Stimulated activated CD4-positive, alpha-beta T cell treated with anti-CD3 and anti-CD28 coated beads, Interleukin-1b, Interleukin-23, amount 100 ng/mL, for 1 hour (primary cell): ENCODE measurements at places on chromosomes 1 and 21.

- no peak for DNase-seq
These were observed 352.0 kb downstream of the HHIPL2 start for GRCh38 chr1:222195857-222196256.

GRCh38 chr1:227805606-227806197 lies 9.8 kb upstream of the PRSS38 start:
- DNase-seq = no peak

DNA sequence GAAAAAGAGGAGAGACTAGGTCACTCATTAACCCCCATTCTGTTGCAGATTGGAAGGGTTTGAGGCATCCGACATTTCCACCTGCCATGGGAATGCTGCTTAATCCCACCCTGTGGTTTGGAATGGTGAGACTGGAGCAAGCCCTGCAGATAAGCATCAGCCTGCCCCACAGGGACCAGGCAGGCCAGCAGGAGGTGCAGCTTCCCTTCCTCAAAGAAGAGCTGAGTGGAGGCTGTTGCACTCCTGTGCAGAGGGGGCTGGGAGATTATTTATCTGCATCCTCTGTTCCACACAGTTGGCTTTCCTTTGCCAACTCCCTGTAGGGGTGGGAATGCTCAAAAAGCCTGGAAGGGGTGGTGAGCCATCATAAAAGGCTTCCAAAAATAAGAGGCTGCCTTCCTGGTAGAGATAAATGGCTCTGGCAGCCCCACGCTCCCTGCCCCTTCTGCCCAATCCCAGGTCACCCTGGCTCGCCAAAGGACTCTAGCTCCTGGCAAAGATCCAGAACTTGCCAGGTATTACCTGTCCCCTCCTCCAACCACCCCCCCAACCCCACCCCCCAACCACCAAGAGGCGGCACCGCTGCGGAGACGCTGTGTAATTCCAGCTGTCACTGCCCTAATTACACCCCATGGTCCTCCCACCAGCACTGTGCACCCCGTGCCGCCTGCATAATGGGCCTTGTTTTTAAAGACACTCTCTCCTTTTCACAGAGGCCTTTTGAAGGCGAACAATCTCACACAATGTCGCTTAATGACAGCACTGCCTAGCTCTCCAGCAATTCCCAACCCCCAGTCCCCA lies 83.0 kb upstream of the ZC3H12A start:
- no peak for DNase-seq

DNA sequence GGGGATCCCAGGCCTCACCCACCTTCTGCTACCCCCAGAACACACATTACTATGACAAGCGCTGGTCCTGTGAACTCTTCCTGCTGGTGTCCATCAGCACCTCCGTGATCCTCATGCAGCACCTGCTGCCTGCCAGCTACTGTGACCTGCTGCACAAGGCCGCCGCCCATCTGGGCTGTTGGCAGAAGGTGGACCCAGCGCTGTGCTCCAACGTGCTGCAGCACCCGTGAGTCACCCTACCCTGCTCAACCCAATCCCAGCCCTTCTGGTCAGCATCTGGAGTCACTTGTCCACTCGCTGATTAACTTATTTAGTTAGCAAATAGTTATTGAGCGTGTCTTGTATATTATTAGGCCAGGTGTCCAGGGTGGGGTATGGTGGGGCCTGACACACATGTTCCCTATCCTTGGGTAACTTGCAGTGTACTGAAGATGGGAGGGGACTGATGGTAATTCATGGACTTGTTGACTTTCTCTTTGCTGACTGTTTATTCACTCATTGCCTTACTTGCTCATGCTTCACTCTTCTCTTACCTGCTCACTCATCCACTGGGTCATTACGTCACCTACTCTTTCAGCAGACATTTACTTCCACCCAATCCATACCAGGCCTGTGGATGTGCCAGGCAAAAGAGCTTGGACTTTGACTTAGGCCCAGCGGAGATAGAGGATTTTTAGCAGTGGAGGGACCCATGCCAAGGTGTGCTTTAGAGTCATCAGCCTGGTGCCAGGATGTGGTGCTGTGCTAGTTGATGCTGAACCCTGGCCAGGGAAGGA lies 12.9 kb upstream of the KPNA6 start:
- no peak for DNase-seq

- no peak for DNase-seq
These were observed 6.5 kb downstream of the RPS6KA1 start for GRCh38 chr1:26536081-26536480.

DNA sequence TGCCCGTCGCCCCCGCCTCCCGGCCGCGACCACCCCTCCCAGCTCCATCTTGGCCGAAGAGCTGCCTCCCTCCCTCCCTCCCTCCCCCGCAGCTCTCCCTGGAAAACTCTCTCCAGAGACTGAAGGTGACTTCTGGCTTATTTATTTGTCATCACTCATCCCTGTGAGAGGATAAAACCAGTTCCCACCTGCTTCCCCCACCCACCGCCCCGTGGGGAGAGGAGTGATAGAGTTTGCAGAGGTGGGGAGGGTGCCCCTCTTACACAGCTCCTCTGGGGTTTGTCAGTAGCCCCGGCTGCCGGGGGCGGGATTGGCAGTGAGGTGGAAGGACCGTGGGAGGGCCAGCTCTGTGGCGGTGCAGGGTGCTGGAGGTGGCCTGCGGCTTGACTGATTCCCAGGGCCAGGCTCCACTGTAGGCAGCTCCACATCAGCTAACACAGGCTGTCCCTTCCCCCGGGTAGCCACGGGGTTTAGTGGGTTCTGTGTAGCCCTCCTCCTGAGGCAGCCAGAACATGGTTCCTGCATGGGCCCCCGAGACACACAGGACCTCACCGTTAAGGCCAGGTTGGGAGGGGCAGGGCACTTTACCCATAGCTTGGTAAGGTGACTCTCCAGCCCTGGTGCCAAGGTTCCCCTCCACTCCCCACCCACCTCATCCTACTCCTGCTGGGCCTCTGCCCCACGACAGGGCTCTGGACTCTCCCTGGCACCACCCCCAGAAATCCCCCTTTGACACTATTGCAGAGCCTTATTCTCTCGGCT lies 62.2 kb downstream of the ELK4 start:
- no peak for DNase-seq

GRCh38 chr1:29831500-29832117 lies 595.3 kb downstream of the PTPRU start:
- DNase-seq = no peak

DNA sequence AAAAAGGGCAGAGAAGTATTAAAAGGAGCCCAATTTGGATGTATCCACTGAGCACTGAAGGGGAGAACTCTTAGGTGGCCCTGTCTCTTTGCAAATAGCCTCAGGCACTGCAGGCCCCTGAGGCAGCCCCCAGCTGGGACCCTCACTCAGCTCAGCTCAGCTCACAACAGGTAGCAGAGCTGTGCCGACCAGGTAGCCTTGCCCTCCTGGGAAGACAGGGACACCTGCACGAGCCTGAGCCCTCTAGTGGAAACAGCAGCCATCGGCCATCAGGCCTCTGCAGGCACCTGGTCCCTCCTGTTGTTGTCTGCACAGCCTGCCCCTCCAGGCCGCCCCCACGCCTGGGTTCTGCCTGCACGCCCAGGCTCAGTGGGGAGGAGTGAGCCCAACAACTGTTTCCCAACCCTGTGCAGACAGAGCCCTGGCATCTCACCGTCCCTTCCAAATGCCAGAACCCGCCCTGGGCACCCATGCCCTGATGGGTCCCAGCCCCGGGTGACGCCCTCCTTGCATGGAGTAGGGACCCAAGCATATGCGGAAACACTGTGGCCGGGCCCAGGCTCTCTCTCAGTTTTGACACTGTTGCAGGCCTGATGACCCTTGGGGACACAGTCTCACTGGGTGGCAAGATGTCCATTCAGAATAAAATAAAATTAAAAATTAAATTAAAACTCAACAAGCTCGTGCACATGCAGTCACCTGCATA lies 60.0 kb upstream of the AJAP1 start:
- no peak for DNase-seq

DNA sequence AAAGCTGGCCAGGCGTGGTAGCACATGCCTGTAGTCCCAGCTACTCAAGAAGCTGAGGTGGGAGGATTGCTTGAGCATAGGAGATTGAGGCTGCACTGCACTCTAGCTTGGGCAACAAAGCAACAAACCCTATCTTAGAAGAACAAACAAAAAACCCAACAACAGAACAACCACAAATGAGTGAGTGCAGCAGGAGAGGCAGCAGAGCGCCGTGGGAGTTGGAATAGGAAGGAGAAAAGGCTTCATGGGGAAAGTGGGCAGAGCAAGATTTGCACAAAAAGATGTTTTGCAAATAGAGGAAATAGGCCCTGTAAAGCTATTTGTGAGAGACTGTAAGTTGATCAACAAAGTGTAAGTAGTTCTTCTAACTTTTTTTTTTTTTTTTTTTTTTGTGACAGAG lies 19.6 kb downstream of the SMAP2 start:
- no peak for DNase-seq

GRCh38 chr1:24315391-24315790 lies 3.8 kb upstream of the GRHL3 start:
- DNase-seq = no peak

- DNase-seq = no peak
These were observed 49.3 kb downstream of the SCP2 start for GRCh38 chr1:52976183-52977035.

DNA sequence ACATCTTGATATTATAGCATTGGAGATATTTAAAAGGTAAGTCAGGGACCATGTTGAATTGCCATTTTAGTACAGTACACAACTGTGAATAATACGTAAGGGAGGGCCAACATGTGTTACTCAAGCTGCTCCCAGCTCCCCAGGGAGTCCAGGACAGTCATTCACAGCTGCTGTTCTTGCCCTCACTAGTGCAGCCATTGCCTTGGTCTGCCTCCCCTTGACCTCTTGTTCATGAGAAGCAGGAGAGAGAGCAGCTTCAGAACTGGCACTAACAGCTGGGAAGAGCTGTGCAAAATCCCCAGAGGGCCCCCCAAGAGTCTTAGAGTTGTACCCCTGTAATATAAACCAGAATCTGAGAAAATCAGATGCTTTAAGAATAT lies 16.4 kb downstream of the TCEANC2 start:
- no peak for DNase-seq

DNA sequence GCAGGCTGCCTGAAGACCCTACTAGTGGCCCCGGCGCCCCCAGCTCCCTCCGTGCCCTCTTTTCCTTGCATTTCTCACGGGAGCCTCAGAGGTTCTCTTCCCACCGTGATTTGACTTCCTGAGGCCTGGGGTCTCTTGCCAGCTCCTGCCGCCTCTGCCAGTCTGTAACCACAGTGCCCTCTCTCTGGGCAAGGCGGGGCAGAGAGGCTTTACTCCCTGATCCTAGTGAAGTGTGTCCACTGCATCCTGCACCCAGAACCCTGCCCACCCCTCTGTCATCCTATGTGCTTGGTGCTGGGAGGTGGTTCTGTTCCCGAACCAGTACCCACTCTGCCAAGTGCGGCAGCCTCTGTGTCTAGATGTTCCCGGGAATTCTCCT lies 2.4 kb downstream of the ESPN start:
- DNase-seq = no peak

GRCh38 chr21:43034101-43034500 lies 41.5 kb downstream of the CBS start:
- no peak for DNase-seq

DNA sequence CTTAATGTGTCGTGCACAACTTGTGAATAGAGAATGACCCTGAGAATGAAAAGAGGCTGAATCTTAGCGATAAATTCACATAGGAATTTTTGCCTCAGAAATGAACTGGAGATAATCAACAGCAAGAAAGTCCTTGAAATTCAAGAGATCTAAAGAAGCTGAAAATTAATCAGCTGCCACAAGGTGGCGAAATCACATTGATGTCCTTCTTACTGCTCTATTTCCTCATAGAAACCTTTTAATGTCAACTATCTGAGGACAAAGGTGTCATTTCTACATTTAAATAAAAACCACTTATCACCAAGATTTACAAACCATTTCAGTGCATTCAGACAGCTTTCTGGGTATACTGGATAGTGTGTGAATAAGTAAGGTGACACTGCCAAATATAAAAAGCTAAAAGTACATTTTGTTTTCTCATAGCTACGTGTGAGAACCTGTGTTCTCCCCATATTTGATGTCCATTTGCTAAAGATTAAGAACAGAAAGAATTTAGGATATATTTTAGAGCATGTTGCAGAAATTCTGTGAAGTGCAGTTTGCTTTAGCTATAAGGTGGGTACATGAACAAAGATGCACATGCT lies 485.3 kb upstream of the PTBP2 start:
- DNase-seq = no peak

GRCh38 chr1:172663732-172664131 lies 4.8 kb downstream of the FASLG start:
- DNase-seq = no peak

- no peak for DNase-seq
These were observed 70.8 kb upstream of the CLDN14 start for GRCh38 chr21:36550761-36551160.

- peak; percentile 64 for DNase-seq
These were observed 9.2 kb upstream of the GALE start for GRCh38 chr1:23809751-23810171.

- no peak for DNase-seq
These were observed 239.3 kb downstream of the KCNJ6 start for GRCh38 chr21:37677006-37677405.

DNA sequence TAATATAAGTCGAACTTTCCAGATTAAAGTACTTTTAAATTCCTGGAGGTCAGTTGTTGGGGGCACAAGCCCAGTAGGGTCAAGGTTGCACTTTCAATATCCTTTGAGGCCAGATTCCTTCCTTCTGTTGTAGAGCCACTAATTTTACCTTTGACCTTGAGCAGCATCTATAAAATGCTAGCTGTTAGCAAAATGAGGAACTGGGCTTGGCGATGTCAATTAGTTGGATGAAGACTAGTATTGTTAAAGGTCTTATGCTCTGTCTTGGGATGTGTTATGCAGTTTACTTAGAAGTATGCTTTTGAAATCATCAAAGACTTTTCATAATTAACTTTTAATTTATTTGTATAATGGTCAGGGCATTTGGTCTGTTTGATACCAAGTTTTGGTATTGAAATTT lies 425.9 kb upstream of the PROX1 start:
- no peak for DNase-seq

DNA sequence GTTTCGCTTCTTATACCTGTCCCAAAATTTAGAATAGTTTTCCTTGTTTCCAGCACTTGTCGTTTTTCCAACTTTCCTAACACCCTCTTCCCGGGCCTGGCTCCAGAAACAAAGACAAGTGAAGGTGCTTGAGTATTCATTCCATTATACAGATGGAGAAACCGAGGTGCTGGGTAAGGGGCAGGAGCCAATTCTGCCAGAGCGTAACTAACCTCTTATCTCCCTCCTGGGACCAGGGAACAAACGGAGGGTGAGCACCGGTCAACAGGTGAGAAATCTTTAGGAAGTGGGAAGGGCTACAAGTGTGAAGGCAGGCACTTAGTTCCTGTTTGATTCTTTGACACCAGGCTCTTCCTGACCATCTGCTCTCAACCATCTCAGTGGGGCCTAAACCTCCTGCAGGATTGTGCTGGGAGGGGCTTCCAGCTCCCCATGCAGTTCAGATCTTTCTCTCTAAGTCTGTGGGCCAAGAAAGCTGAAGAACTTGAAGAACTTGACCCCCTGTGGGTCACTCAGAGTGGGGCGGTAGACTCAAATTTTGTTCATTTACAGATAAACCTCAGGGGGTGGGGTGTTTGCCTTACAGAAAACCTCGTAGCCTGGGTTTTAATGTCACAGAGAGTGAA lies 8.7 kb downstream of the PLXNA2 start:
- no peak for DNase-seq
